ENCODE measurements at places on chromosomes 6 and 20.

DNA sequence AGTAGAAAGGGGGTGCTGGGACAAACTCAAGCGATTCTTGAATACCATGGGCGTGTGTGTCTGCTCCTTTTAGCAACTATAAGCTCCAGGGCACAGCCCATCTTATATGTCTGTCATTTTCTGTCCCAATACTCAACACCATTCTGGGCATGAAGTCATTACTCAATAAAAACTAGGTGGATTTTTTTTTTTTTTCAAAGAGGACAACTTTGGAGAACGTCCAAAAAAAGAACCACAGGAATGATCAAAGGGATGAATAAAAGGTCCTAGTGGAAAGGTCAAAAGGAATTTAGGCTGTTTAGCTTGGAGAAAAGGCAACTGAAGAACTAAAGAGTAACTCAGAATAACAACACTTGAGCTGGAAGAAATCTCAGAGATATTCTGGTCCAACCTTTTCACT, 24.4 kb downstream of the UQCC1 start:
- no peak for DNase-seq

- no peak for DNase-seq
These were observed 17.4 kb downstream of the HFE start for GRCh38 chr6:26104457-26105108.

- DNase-seq: no peak
These were observed 222.4 kb downstream of the TSHZ2 start for GRCh38 chr20:53194306-53195290.

GRCh38 chr20:39021748-39022147, 59.6 kb downstream of the DHX35 start:
- DNase-seq: no peak

GRCh38 chr6:137241481-137242038, 22.4 kb upstream of the IFNGR1 start:
- DNase-seq: no peak

DNA sequence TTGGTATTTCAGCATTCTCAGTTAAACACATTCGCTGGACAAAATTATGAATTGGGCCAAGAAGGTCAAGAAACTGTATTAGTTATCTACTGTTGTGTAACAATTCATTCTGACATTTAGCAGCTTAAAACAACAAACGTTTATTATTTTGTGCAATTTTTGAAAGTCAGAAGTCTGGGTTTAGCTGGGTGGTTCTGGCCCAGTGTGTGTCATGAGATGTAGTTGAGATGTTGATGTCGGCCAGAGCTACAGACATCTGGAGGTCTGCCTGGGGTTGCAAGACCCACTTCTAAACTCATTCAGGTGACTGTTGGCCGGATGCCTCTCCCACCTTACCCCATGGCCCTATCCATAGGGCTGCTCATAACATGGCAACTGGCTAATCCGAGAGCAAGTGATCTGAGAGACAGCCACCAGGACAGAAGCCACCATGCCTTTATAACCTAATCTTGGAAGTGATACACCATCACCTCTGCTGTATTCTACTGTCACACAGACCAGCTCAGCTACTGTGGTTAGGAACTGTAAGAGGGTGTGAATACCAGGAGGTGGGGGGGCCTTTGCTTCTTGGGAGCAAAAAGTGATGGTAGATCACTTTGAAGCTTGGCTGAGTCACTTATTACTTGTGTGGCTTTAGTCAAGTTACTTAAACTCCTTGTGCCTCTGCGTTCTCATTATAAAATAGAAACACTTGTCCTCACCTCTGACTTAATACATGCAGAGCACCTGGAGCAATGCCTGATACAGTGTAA, 217.0 kb upstream of the MYLIP start:
- no peak for DNase-seq
